CD4-positive, alpha-beta T cell treated with Interleukin-21 for 1 hour (primary cell): ENCODE measurements at places on chromosomes 16 and 17.

- DNase-seq: no peak
These were observed 142.7 kb upstream of the C17orf78 start for GRCh38 chr17:37233036-37233435.

- no peak for DNase-seq
These were observed 4.5 kb upstream of the GALK1 start for GRCh38 chr17:75769536-75769935.

- DNase-seq: no peak
These were observed 55.6 kb downstream of the CYLD start for GRCh38 chr16:50797456-50797855.

DNA sequence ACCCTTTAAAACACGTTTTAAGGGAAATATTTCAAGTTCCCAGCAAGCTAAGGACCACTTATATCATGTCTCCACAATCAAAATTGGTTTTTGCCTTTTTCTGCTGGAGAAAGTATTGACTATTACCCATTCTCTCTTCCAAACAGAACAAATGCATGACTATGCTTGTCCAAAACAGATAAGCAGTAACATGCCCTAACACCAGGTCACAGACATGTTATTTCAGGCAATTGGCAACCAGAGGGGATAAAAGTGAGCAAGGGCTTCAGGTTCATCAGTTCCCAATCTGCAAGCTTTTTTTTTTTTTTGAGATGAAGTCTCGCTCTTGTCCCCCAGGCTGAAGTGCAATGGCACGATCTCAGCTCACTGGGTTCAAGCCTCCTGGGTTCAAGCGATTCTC lies 15.0 kb downstream of the SKA2 start:
- DNase-seq: no peak

DNA sequence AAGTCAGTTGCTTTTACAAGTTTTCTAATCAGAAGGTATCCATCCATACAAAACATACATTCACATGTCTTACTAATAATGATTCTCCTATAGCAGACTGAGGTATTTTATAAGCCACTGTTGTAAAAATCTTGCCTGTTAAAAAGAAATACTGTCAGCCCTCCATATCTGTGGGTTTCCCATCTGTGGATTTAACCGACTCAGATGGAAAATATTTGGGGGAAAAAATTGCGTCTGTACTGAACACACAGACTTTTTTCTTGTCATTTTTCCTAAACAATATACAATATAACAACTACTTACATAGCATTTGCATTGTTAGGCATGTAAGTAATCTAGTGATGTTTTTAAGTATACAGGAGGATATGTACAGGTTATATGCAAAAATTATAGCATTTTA lies 90.4 kb downstream of the PARN start:
- no peak for DNase-seq

- DNase-seq: no peak
These were observed 92.1 kb downstream of the WDR59 start for GRCh38 chr16:74892574-74893461.
